ENCODE measurements at places on chromosomes 1 and 21. TPM values are rescaled to one million over a fixed set of nuclear protein-coding genes. Genes with fewer than 3 reads are reported as not detected.
A peak's percentile ranks its signal among the peaks of the same experiment; 100 is the strongest.

Gene DNM3
- 0.93 TPM for total RNA-seq

GRCh38 chr1:12616709-12617373, 1.2 kb downstream of the DHRS3 start:
- peak overlapping the region; percentile 95 for H3K4me3 ChIP-seq
- H3K27ac ChIP-seq, result peak overlapping the region; percentile 92
- H3K27me3 ChIP-seq, result no peaks in the 10 kb centered on the region
- H3K4me1 ChIP-seq, result peaks cover 61% of the 10 kb centered on the region
- peaks cover 14% of the 10 kb centered on the region for H3K36me3 ChIP-seq

Gene BNIPL
- 0.64 TPM for total RNA-seq

Gene ADGRL4
- total RNA-seq, result not detected

DNA sequence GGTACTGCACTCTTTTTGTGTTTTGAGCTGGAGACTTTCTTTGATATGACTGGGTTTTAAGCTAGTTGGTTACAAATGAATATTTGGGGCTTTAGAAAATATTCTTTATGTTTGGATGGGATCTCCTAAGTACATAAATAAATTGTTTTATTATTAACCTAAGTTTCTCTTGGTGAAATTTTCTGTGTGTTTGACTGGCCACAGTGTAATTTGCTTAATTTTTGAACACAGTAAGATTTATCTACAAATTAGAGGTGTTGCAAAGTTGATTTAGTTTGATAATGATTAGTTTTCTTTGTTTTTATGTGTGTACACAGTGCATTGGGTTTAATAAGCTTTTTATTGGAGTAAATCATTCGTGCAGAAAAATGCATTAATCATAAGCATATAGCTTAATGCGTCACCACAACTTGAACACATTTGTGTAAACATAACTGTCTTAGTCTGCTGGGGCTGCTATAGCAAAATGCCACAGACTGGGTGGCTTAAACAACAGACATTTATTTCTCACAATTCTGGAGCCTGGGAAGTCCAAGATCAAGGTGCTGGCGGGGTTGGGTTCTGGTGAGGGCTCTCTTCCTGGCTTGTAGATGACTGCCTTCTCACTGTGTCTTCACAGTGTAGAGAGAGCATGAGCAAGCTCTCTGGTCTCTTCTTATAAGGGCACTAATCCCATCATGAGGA, 17.4 kb upstream of the SLC6A9 start:
- H3K27ac ChIP-seq, result peak overlapping the region; percentile 44
- no peak for DNase-seq
- peaks cover 7% of the 10 kb centered on the region for H3K27me3 ChIP-seq
- H3K4me1 ChIP-seq, result peaks cover 18% of the 10 kb centered on the region

GRCh38 chr21:44686843-44687561, 5.0 kb upstream of the KRTAP12-1 start:
- no peak overlapping the region for H3K4me3 ChIP-seq
- peaks cover 9% of the 10 kb centered on the region for H3K4me1 ChIP-seq
- no peaks in the 10 kb centered on the region for H3K36me3 ChIP-seq
- H3K27ac ChIP-seq, result no peak overlapping the region
- DNase-seq, result no peak

- peaks cover 25% of the 10 kb centered on the region for H3K4me1 ChIP-seq
- no peak for DNase-seq
- no peak overlapping the region for H3K27ac ChIP-seq
- H3K4me3 ChIP-seq, result peak overlapping the region; percentile 62
- H3K27me3 ChIP-seq, result no peaks in the 10 kb centered on the region
These were observed 2.4 kb downstream of the THAP3 start for GRCh38 chr1:6627031-6627430.

DNA sequence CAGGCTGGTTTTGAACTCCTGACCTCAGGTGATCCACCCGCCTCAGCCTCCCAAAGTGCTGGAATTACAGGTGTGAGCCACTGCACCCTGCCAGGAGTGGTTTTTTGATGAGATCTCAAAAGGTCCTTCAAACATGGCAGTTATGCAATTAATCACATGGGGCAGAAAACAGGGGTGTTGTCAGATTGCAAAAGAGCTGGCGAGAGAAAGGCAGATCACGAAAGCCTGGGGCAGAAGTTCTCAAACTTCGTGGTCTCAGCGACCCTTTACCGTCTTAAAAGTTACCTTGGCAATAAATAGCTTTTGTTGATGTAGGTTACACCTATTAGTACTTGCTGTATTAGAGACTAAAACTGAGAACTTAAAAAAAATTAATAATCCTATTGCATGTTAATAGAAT, 16.1 kb downstream of the CNR2 start:
- peaks cover 4% of the 10 kb centered on the region for H3K27me3 ChIP-seq
- DNase-seq, result no peak
- no peak overlapping the region for H3K4me3 ChIP-seq
- no peak overlapping the region for H3K27ac ChIP-seq

- no peak for DNase-seq
- H3K27ac ChIP-seq, result no peak overlapping the region
- H3K27me3 ChIP-seq, result no peaks in the 10 kb centered on the region
- H3K4me3 ChIP-seq, result no peak overlapping the region
These were observed 13.1 kb upstream of the CTPS1 start for GRCh38 chr1:40966417-40966816.

Gene NPR1
- 0.07 TPM for total RNA-seq

Gene CFHR2
- not detected for total RNA-seq

DNA sequence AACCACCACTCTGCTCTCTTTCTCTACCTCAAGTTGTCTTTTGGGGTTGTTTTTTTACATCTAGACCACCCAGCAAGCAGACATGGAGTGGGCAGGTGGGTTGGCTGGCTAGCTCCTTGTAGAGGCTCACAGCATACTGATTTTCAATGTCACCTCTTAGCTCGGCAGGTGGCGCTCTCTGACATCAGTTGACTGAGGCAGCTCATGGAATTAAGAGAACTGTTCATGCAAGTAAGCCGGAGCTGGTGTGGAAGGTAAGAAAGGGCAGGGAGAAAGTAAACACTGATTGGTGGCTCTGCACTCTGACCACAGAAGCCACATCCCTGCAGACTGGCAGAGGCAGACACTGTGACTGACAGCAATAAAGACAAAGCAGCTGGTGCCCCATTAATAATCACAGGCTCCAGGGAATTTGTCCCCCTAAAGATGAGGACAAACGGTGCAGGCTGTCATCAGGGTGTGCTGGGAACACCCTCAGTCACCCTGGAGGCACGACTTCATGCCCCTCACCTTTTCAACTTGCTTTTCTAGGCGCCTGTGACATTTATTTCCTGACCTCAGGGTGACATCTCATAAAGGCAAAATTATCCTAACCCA, 226.8 kb downstream of the LMX1A start:
- H3K27me3 ChIP-seq, result peaks cover under 1% of the 10 kb centered on the region
- H3K27ac ChIP-seq, result no peak overlapping the region
- DNase-seq, result peak; percentile 53
- no peaks in the 10 kb centered on the region for H3K4me1 ChIP-seq
- H3K4me3 ChIP-seq, result no peak overlapping the region

GRCh38 chr1:209714338-209714737, 9.7 kb downstream of the HSD11B1 start:
- peak overlapping the region; percentile 68 for H3K4me3 ChIP-seq
- peaks cover 65% of the 10 kb centered on the region for H3K4me1 ChIP-seq

Gene SGIP1
- total RNA-seq, result 0.05 TPM

DNA sequence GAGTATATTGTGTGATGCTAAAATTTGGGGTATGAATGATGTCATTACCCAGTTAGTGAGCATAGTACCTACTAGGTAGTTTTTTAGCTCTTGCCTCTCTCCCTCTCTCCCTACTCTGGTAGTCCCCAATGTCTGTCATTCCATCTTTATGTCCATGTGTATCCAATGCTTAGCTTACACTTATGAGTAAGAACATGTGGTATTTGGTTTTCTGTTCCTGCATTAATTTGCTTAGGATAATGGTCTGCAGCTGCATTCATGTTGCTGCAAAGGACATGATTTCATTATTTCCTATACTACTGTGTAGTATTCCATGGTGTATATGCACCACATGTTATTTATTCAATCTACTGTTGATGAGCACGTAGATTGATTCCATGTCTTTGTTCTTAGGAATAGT, 54.4 kb upstream of the NEGR1 start:
- H3K36me3 ChIP-seq, result no peaks in the 10 kb centered on the region
- no peaks in the 10 kb centered on the region for H3K4me1 ChIP-seq
- no peaks in the 10 kb centered on the region for H3K27me3 ChIP-seq
- no peak overlapping the region for H3K4me3 ChIP-seq
- no peak overlapping the region for H3K27ac ChIP-seq
- DNase-seq, result no peak

Data from activated CD4-positive, alpha-beta memory T cell treated with anti-CD3 and anti-CD28 coated beads for 36 hours (primary cell).